ENCODE measurements at places on chromosomes 7 and 10. TPM values are rescaled to one million over a fixed set of nuclear protein-coding genes. Genes with fewer than 3 reads are reported as not detected.
A peak's percentile ranks its signal among the peaks of the same experiment; 100 is the strongest.

The PLCE1 gene
- 3.6 TPM for total RNA-seq

DNA sequence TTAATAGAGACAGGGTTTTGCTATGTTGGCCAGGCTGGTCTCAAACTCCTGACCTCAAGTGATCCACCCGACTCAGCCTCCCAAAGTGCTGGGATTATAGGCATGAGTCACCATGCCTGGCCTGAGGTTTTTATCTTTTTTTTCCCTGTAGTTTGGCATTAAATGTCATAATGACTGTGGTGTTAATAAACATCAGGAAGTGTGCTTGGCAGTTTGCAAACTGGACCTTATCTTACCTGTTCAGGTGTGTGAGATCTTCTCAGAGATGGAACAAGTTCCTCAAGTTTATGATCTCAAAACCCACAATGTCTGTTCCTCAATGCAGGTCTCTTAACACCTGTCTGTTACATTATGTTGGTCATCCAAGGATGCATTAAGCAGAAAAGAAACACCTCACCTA, 80.0 kb downstream of the ARID5B start:
- DNase-seq: no peak

DNA sequence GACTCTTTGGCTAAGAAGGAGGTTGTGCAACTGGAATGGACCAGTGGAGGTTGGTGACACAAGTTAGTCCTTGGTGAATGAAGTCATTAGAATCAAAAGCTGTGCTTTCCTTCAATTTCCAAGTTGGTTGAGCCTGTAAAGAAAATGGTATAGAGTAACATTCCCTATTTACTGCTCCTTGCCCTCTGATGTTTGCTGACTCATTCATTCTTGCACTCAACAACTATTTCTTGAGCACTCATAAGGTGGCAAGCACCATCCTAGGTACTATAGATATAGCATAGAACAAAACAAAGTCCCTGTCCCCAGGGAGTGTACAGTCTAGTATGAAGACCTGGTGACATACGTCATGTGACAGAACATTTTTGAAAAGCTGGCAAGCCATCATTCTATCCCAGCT, 118.9 kb upstream of the CCDC6 start:
- DNase-seq: no peak

The INTS1 gene
- 44.6 TPM for total RNA-seq

DNA sequence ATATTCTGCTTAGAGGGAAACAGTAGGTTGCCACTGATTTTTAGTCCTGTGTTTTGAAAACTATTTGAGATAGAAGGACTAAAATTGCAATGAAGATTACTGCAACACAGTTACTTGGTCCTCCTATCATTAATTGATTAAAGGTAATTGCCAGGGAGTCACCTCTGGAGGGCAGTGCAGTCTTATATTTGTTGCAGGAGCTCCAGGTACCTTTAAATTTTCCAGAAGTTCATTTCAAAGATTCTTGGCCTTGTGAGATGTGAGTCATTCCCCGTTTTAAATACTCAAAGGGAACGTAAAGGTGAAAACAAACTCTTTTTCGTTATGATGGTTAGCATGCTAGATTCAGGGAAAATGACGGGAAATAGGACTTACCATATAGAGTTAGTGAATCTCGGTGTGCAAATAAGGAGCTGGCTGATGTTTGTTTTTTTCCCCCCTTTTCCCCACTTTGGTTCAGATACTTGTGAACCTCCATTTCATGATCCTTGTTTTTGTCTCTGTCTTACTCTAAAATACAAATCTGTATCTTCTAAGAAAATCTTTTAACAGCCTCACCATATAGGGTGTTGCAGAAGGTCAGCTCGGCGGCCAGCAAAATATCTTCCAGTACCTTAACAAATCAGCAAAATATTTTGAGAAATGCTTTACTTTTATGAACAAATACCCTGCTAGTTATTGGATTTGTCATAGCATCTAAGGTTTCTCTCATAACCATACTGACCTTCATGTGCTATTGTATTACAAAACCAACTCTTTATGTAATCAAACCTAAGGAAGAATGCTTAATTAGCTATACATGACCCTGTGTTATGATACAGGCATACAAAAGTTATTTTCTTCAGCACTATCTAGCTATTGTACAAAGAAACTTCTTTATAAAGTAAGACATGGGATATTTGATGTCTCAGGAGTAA, 143.0 kb upstream of the HDAC9 start:
- peak; percentile 81 for DNase-seq

GRCh38 chr7:14598978-14599377, 303.6 kb downstream of the DGKB start:
- no peak for DNase-seq

The COPG2 gene
- 16.0 TPM for total RNA-seq

- DNase-seq: peak; percentile 6
Measured at GRCh38 chr7:51428217-51428887, 111.7 kb upstream of the COBL start.

DNA sequence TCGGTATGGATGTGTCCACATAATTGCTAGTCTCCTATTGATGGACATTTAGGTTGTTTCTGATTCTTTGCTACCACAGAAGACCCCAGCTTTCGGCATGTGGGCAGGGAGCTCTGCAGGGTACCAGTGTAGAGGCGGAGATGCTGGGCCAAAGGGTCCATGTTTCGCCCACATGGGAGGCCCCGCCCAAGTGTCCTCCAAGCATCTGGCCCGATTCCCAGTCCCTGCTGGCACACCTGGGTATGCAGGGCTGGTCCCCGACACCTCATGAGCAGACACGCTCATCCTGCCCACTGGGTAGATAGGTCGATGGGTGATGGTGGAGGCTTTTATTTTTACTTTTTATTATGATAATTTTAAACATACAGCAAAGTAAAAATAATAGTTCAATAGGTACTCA, 19.4 kb upstream of the TBRG4 start:
- DNase-seq: no peak

The LEP gene
- total RNA-seq: not detected

DNA sequence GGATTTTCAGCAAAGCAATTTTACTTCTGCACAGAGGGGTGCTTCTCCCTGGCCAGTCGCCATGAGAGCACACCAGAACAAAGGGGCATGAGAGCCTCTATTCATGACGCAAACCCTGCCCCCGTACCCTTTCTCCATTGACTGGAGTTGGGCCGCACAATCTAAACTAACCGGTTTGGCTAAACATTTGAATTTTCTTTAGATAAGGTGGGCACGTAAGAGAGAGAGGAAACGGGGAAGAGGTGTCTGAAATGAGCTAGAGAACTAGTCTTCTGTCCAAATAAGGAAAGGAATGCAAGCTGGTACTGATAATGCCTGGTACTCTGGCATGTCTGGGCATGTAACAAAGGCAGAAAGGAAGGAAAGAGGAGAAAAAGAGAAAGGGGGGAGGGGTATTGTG, 13.2 kb upstream of the SCIN start:
- DNase-seq: no peak

DNA sequence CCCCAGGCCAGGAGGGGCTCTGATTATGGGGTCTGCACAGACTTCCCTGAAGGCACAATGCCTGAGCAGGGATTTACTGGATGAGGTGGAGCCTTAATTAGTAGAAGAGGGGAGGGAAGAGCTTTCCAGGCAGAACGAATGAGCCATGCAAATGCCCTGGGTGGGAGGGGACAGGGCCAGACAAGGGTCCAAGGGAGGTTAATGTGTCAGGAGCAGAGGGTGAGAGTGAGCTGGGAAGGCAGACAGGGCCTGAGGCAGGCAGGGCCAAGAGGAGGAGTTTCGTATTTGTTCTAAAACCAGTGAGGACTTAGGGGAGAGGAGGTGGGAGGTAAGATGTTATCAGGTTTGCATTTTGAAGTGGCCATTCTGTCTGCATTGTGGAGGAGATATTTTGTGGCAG, 65.3 kb downstream of the NPY start:
- no peak for DNase-seq

DNA sequence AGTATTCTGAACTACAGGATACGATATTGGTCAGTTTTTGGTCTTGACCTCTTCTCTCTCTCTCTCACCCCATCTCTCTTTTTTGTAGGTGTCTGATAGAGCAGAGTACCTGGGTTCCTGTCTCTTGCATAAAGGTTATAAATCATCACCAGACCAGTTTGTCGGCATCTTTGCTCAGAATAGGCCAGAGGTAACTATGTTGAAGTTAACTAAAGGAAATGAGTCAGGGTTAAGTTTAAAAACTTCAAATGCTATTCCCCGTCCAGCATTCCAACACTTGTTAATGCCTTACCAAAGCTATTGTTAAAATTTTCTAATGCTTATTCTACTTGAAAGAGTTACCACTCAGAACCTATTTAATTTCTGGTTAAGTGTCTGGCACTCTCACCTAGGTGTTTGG, 30.7 kb downstream of the ACSL5 start:
- peak; percentile 62 for DNase-seq

- no peak for DNase-seq
Measured at GRCh38 chr10:86849181-86849894, 92.9 kb downstream of the BMPR1A start.

DNA sequence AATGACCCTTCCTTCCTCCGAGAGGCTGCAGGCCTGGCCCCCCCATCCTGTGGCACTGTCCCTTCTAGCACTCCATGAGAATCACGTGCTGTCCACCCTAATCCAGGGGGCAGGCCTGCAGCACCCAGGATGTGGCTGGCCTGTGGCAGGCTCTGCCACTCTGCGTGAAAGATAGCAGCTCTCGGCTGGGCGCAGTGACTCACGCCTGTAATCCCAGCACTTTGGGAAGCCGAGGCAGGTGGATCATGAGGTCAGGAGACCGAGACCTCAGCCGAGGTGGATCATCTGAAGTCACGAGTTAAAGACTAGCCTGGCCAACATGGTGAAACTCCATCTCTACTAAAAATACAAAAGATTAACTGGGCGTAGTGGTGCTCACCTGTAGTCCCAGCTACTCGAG, 18.9 kb upstream of the LFNG start:
- DNase-seq: no peak

DNA sequence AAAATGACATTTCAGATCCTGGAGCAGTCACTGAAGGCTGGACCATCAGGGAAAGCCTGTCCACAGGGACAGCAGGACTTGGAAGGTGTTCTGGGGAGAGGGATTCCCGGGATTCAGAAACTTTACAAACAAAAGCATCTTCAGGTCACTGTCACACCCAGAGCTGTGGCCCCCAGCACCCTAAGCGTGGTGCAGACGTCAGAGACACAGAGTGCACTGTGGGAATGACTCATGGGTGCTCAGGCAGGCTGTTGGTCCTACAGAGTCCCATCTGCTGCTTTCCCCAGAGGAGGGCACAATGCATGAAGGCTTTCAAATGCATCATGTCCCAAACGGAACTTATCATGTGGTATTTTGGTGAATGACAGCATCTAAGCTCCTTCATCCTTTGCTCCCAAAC, 13.1 kb upstream of the LRMDA start:
- DNase-seq: no peak

- DNase-seq: no peak
Measured at GRCh38 chr7:97357459-97357858, 240.0 kb downstream of the SDHAF3 start.

GRCh38 chr10:5040010-5040673, 36.5 kb upstream of the AKR1C2 start:
- DNase-seq: no peak

The TAX1BP1 gene
- total RNA-seq: 88.8 TPM

The SRGN gene
- total RNA-seq: 622 TPM

DNA sequence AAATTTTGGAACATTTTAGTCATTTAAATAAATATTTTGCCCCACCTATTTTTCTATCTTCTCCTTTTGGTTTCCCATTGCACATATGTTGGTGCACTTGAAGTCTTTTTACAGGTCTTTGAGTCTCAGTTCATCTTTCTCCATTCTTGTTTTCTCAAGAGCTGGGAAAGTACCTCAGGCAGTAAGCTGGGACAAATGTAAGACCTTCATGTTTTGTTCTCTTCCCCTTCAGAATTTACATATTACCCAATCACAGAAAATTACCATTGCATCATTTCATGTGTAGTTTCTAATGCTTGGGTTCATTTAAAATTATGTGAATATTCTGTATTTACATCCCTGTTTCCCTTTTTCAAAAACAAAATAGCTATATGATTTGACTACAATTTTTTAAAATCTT, 1150.0 kb upstream of the POT1 start:
- DNase-seq: no peak

The KCNH2 gene
- total RNA-seq: under 0.01 TPM

- DNase-seq: no peak
Measured at GRCh38 chr10:33884604-33885003, 550.1 kb upstream of the NRP1 start.

The PDE1C gene
- total RNA-seq: 1.2 TPM

- peak; percentile 17 for DNase-seq
Measured at GRCh38 chr10:27383595-27384542, 120.2 kb upstream of the RAB18 start.

The MYO3A gene
- not detected for total RNA-seq

DNA sequence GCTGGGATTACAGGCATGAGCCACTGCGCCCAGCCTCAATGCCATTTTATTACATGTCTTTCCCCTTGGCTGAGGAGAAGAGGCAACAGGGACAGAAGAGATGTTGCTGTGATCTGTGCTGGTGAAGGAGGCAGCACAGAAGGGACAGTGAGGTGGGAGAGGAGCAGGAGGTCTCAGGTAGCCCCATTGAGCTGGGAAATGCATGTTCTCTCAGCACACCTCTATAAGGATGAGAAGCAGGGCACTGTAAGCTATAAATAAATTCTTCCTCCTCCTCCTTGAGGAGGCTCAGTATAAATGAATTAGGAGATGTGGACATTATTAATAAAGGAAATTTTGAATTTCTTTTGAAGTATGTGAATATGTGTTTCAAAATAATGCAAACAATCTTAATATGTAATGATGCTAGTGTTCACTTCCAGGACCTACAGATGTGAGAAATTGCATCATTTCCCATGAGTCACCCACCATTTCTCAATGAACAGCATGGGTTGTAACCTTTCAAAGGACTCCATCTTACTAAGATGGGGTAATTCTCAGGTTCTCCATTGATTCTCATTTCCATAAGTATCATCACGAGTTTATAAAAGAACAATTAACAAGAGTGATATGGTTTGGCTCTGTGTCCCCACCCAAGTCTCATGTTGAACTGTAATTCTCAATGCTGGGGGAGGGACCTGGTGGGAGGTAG, 88.9 kb upstream of the ODAD2 start:
- DNase-seq: peak; percentile 51

DNA sequence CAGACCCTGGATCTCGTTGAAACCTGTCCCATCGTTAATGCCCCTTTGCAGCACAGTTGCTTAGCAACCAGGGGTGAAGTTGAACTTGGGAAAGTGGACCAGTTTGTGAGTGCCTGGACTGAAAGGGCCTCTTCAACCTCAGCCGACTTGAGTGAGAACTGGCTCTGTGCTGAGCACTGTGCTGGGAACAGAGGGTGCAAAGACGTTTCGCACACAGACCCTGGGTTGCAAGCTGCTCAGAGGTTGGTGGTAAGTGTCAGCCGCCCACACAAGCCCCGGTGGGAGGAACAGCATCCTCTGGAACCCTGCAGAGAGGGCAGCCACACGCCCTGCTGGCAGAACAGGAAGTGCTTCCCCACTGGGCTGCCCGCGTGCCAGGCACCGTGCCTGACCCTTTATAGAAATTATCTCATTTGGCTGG, 89.2 kb downstream of the CARD11 start:
- no peak for DNase-seq

DNA sequence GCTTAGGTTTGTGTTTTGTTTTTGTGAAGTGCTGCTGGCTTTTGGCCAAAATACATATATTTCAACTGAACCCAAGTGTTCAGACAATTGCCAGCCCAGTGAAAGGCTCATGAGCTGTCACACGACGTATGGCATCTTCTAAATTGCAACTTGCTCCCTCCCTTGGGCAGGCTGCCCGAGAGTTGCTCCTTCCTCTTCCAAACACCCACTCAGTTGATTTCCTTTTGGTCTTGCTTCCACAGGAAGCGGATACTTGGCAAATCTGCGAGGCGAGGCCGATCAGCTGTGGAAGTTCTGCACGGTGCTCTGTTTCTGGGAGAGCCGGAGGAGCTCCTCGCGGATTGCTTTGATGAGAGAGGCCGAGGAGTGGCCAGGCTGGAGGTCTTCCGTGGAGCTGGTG, 39.6 kb upstream of the ATP6V0A4 start:
- peak; percentile 63 for DNase-seq

The IDE gene
- total RNA-seq: 35.4 TPM

The TRIM56 gene
- 19.6 TPM for total RNA-seq

Data from dermis blood vessel endothelial cell (primary cell).